Epithelial cell of alveolus of lung (primary cell): ENCODE measurements at places on chromosomes 2 and 18. TPM values are rescaled to one million over a fixed set of nuclear protein-coding genes. Genes with fewer than 3 reads are reported as not detected.

STAT4 gene
- 0.64 and 1.9 TPM in 2 replicates for total RNA-seq

LBX2 gene
- 0.64 and 3.1 TPM in 2 replicates for total RNA-seq

UGT1A10 gene
- not detected in 2 replicates for total RNA-seq

POTEI gene
- not detected in 2 replicates for total RNA-seq

SLC9A4 gene
- not detected in 2 replicates for total RNA-seq

GLS gene
- total RNA-seq: 41.6 and 51.2 TPM in 2 replicates
